ENCODE measurements at places on chromosomes 7 and 10.

GRCh38 chr7:34430456-34430855, 227.6 kb upstream of the NPSR1 start:
- DNase-seq, result no peak

- no peak for DNase-seq
Observed at GRCh38 chr7:22723637-22724036, 3.4 kb upstream of the IL6 start.

- no peak for DNase-seq
Observed at GRCh38 chr10:44008917-44009709, 360.4 kb upstream of the ZNF32 start.

- DNase-seq, result no peak
Observed at GRCh38 chr10:30858499-30858898, 173.2 kb downstream of the ZNF438 start.

DNA sequence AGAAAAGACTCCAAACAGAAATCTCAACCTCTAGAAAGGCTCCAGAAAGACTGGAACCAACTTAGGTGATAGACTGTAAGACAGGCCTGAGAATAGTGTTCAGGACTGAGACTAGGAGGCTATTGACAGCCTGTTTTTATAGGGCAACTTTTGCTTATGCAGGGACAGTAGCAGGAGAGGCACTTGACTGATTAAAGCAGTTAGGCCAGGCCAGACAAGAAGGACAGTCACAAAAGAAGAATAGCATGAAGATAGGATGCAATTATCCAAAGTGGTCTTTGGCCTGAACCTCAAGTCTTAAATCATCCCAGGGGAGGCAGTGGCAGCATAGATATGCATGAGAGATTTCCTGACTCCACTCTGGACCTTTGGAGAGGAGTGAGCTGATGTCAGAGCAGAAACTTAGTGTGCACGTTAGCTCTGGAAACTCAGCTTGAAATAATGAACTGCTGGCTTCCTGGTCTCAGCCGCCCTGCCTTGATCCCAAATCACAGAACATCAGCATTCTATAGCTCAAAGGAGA, 290.6 kb downstream of the SORCS3 start:
- no peak for DNase-seq

GRCh38 chr10:80609331-80609730, 71.6 kb downstream of the SH2D4B start:
- no peak for DNase-seq

GRCh38 chr7:7989616-7990440, 21.2 kb downstream of the GLCCI1 start:
- DNase-seq, result no peak
